ENCODE measurements at places on chromosomes 2 and 18.

- no peak for DNase-seq
These were observed 27.1 kb downstream of the SEPTIN10 start for GRCh38 chr2:109586687-109587086.

DNA sequence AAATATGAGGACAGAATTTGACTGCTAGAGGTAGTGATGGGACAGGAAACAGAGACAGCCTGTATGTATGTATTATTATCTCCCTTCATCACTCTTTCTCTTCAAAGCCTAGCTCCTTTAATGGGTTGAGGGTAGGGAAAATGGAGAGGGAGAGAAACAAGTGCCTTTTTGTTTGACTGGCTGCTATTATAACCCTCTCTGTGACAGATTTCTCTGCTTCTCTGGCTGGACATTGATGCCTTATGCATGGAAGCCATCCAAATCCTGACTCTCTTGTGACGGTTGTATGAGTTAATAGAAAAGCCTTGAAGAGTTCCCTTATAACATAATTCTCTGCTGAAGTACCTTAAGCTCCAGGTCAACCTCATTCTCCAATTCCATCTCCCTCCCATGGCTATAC is 118.5 kb upstream of the COL5A2 start:
- no peak for DNase-seq

- DNase-seq: peak; percentile 38
These were observed 5.8 kb downstream of the SLC14A2 start for GRCh38 chr18:45621061-45621511.

- no peak for DNase-seq
These were observed 104.6 kb upstream of the EPHA4 start for GRCh38 chr2:221676566-221677172.

- no peak for DNase-seq
These were observed 68.4 kb downstream of the NXPH2 start for GRCh38 chr2:138711812-138712211.

GRCh38 chr2:151350579-151351195 is 6.7 kb upstream of the TNFAIP6 start:
- DNase-seq: no peak

- peak; percentile 57 for DNase-seq
These were observed 26.3 kb upstream of the EPG5 start for GRCh38 chr18:45993438-45993837.

DNA sequence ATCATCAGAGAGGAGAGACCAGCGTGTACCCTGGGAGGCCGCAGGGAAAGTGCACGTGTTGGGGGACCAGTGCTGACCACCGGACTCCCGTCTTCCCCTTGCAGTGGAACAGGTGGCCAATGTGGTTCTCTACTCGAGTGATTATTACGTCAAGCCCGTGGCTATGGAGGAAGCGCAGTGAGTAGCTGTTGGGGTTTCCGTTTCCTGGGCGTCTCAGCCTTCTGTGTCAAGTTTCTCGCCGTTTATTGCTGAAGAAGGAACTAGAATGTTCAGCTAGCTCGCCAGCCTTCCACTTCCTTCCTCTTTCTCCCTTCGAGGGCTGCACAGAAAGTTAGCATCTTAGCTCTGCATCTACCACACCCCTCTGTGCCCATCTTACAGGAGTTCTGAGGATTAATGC is 22.8 kb upstream of the DGKD start:
- no peak for DNase-seq

- DNase-seq: no peak
These were observed 10.9 kb downstream of the PTGR3 start for GRCh38 chr18:75198036-75198435.

GRCh38 chr2:173606619-173607248 is 252.1 kb downstream of the CDCA7 start:
- no peak for DNase-seq

DNA sequence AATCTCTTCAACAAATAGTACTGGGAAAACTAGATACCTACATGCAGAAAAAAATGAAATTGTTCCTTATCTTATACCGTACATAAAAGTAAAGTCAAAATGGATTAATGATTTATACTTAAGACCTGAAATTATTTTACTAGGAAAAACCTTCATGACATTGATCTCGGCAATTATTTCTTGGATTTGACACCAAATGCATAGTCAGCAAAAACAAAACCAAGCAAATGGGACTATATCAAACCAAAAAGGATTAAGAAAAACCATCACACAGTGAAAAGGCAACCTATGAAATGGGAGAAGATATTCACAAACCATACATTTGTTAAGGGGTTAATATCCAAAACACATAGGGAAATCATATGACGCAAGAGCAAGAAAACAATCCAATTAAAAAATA is 433.6 kb downstream of the LRATD1 start:
- DNase-seq: no peak

GRCh38 chr2:179057737-179058136 is 7.8 kb upstream of the CCDC141 start:
- DNase-seq: no peak

DNA sequence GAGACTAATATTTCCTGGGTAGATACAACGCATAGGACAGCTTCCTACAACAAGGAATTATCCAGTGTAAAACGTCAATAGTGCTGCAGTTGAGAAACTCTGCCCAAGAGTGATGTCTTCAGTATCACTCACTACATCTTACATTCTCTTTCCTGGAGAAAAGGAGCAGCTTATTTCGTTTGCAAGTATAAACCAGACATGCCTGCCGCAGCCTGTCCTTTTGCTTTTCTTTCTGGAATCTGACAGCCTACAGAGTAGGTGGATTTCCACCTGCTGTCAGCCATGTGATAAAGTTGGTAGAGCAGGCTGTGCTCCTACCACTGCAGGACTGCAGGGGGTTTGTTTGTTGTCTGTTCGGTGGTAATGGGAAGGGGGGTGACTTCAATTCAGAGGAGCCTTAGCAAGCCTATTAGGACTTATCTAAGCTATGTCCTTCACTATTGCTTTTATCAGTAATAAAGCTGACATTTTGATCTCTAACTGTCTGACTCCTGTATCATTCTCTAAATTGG is 439.1 kb downstream of the GRB14 start:
- DNase-seq: no peak

- no peak for DNase-seq
These were observed 29.8 kb upstream of the ACTG2 start for GRCh38 chr2:73862987-73863386.

All from HTR-8/SVneo (cell line).